ENCODE measurements at places on chromosomes 16 and 17. TPM values are rescaled to one million over a fixed set of nuclear protein-coding genes. Genes with fewer than 3 reads are reported as not detected.

DNA sequence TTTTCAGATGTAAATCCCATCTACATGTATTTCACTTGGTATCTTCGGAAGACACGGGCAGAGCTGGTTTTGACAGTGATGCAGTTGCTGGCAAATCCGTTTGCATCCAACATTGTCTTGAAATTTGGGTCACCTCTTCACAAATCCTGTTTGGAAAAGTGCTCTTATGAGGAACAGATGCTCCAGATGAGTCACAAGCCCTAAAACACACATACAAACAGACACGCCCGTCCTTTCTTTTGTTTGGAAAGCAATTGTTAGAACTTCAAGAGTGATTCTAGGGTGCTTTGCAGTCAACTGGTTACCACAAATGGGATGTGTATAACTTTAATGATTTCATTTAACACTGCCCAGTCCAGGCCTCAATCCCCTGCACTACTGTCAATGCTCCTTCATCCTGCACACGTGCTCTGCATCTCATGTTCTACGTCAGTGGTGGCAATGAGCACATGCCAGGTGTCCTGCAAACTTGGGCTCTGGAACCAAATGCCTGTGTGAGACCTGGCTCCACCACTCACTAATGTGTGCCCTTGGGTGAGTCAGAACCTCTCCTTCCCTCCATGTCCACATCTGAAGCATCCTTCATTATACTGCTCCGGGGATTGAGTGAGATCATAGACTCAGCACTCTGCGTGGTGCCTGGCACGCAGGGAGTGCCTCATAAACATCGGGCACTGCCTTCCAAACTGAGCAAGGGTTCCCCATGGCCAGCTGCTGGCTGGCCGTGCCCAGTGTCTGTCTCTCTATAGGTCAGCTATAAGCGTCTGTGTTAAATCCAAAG, 19.3 kb upstream of the FOXF1 start:
- DNase-seq: no peak

- no peak for DNase-seq
Observed at GRCh38 chr17:5786510-5786875, 202.2 kb upstream of the NLRP1 start.

Gene RBBP6
- polyA plus RNA-seq: 72.8 TPM

GRCh38 chr16:57826706-57827625, 24.7 kb upstream of the KIFC3 start:
- DNase-seq: no peak

DNA sequence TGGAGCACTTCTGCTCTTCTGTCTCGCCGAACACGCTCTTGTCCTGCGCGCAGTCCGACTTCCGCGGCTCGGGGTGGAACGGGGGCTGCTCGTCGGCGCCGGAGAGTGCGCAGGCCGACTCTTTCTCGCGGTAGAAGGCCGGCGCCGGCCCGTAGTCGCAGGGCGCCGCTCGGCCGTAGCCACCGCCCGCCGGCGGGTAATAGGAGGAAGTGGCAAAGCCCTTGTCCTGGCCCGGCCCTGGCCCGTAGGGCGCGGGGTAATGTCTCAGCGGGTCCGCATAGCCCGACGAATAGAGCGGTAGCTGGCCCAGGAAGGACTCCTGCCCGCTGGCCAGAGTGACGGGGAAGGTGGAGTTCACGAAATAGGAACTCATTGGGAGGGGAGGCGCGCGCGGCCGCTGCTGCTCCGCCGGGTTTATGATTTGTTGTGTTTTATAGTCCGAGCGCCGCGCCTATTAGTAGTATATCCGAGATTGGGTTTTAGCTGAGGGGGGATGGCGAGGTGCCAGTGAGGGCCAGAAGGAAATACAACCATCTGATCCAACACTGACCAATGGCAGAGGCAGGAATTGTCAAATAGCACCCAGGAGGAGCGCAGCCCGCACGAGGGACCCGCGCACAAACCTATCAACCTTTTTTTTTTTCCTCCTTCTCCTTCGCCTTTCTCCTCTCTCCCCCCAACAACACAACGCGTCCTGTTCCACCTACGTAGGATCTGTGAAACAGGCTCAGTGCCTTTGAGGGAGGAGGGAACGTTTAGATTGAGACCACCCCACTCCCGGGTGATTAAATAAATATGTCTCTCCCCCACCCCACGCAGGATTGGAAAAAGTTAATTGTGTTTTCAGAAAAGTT, 4.4 kb upstream of the HOXB5 start:
- no peak for DNase-seq

- DNase-seq: no peak
Observed at GRCh38 chr16:57821149-57821971, 19.1 kb upstream of the KIFC3 start.

GRCh38 chr16:9364721-9365369, 273.4 kb downstream of the HAPSTR1 start:
- DNase-seq: no peak

DNA sequence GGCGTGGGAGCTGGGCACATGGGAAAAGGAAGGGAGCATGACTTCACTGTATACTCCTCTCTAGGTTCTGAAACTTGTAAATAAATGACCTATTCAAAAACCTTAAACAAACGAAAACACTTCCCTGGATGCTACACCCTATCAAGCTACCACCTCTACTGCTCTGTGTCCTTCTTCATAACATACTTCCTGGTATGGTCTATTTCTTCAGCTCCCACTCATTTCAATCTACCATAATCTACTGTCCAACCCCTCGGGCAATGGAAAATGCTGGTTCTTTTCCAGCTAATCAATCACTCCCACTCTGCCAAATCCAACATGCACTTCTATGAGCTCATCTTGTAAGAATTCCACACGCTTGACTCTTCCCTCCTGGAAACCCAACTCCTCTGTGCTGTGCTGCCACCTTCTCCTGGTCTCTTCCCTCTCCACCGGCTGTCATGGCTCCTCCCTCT, 42.4 kb downstream of the AMFR start:
- no peak for DNase-seq

Gene GAST
- 77.6 TPM for polyA plus RNA-seq

Gene NOG
- polyA plus RNA-seq: 1.3 TPM

Gene LRRC46
- polyA plus RNA-seq: 2.4 TPM

Gene KRT31
- 6.4 TPM for polyA plus RNA-seq

Measured in thymus (tissue), 14 donors.